ENCODE measurements at places on chromosomes 2 and 18.

- DNase-seq = no peak
These were observed 56.8 kb downstream of the DPP4 start for GRCh38 chr2:162017233-162017632.

GRCh38 chr2:113234721-113235346, 43.9 kb downstream of the PAX8 start:
- DNase-seq = no peak

GRCh38 chr2:239594019-239594771, 193.4 kb upstream of the HDAC4 start:
- no peak for DNase-seq

DNA sequence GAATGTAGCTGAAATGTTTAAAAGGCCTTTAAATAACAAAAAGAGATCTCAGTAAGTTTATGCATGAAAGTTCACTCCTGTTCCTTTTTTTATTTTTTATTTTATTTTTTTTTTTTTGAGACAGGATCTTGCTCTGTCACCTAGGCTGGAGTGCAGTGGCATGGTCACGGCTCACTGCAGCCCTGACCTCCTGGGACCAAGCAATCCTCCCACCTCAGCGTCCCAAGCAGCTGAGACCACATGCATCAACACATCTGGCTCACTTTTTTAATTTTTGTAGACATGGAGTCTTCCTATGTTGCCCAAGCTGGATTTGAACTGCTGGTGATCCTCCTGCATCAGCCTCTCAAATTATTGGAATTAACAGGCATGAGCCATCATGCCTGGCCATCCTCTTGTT, 84.3 kb downstream of the KANSL1L start:
- no peak for DNase-seq

DNA sequence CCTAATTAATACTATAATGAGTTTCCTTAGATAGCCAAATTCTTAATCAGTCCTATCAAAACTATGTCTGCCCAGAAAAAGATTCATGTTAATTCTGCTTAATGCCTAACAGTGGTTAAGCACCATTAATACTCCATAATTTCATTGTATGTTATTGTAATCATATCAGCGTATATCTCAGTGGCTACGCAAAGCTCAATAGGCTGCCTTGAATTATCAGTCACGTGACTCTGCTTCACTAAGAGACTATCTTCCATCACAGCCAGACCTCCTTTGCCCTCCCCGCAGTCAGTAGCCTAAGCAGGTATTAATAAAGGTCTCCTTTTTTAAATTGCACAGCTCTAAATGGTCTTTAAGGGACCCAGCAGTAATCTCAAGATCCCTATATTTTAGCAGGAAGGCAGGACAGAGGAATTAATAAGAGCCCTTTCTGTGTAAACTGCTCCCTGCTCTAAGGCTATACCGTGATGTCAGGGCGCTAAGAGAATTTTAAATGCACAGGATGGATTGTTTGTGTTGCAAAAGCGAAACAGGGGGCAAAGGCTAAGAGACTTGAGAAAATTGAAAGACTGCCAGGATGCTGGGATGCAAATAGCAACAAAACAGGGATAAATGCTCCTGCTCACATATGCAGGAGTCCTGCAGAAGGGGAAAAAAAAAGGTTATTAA, 215.6 kb upstream of the POU3F3 start:
- no peak for DNase-seq

GRCh38 chr2:190976521-190976920, 37.5 kb downstream of the STAT1 start:
- DNase-seq = no peak

DNA sequence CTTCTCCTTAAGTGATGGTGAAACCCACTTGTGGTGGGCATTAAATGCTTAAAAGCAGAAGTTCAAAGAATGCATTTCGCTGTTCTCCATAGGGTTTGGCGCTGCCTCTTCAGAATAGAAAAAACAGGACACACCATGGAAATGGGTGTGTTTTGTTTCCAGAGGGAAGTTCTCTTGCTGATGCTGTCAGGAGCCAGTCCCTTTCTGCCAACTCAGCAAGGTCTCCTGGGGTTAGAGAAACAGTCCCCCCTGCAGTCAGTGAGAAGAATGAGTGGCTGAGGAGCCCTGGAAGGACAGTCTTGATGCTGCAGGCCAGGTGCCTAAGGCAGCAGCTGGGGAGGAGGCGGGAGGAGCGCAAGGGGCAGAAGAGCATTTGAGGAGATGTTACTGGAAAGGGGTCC, 37.8 kb upstream of the ASAP2 start:
- no peak for DNase-seq

DNA sequence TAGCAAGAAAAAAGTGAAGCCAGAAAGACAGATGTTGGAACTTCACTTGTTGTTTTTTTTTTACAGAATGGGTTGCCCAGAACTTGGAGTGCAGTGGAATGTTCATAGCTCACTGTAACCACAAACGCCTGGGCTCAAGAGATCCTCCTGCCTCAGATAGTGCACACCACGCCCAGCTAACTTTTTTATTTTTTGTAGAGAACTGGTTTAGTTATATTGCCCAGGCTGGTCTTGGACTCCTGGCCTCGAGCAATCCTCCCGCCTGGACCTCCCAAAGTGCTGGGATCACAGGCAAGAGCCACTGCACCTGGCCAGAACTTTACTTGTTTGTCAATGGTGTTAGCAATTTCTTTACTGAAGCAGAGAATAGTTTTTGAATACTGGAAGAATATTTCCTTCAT, 11.9 kb upstream of the ASPRV1 start:
- no peak for DNase-seq

GRCh38 chr2:150276737-150277136, 210.7 kb downstream of the RND3 start:
- no peak for DNase-seq

DNA sequence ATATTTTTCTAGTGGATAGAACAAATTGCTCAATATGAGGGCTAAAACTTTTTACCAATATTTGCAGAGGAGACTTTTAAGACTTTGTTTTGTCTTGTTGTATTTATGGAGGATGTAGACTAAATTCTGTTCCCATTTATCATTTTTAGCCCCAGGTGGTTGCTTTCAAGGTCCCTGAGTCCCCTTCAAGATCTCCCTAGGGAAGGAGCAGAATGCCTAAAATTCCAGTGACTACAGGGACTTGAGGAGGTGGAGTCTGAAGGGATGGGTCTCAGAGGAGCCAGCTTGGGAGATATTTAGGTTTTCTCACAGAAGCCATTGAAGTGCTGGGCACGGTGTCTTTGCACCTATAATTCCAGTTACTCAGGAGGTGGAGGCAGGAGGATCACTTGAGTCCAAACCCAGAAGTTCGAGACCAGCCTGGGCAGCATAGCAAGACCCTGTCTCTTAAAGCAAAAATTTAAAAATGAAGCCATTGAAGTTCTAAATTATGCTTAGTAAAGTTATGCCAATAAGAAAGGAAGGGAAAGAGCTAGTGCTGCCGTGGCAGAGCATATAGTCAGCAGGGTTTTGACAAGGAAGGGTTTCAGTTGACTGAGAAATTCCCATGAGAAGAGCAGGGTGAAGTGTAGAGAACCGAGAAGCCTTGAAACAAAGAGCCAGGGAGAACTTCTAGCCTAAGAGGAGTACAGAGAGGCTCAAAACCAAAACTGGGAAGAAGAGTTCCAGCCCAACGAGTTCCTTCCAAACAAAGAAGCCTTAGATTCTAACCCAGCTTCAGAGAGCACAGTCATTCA, 43.4 kb downstream of the COMMD1 start:
- DNase-seq = no peak

DNA sequence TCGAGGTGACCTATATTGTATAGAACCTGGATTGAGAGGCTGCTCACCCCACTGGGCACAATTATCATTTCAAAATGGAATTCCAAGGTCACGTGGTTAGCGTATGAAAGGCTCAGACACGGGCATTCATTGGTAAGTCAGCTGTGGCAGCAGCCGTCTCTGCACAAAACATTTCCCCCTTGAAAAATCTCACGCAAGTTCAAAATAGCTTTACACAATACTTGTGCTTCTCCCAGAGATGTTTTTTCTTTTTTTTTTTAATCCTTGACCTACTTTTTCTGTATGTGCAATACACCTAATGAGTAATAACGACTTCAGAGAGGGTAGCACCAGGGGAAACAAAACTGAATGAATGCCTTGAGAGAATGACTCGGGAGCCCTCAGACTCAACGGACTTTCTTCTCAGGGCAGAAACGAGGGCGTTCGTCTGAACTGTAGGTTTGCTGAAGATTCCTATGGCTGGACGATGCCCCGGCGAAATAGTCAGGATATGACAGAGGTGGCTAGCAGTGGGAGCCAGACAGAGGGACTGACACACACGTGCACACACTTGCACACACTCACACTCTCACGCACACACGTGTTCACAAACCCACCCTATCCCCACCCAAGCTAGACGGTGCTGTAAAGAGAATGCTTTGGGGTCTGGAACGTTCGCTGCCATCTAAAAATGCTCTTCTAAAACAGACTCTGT, 77.8 kb downstream of the PDCL3 start:
- no peak for DNase-seq

DNA sequence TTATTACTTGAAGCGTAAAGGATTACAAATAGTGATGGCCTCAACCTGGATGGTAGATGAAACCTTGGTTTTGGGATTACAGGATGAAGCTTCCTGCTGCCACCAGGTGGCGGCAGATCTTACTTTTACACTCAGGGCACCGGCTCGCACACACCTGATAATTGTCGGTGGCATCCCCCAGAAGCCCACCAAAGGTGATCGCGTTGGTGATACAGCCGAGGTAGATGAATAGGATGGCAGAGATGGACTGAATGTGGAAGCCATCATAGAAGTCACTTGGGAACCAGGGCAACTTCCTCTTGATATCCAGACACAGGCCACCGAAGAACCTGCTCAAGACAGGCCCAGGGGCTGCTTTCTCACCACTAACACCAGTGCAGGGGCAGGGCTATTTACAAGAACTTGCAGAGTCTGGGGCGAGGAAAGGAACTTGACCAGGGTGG, 51.8 kb downstream of the MTHFD2 start:
- DNase-seq = no peak

DNA sequence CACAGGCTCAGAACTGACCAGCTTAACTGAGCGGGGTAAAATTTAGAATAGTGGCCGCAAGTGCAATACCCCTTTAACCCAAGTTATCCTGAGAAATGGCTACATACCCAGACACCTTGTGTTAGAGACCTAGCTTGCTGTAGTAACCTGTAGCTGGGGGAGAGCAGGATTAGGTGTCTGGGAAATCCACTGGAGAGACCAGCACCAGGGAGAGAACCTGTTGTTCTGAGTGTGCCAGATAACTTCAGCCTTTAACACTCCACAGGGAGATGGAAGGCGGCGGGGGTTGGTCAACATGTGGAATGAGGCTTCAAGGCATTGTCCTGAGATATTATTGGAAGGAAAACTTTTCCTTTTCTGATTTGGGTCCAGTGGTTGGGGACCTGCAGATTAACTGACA, 356.0 kb downstream of the PTPRM start:
- no peak for DNase-seq

- no peak for DNase-seq
These were observed 66.7 kb upstream of the DNAJC10 start for GRCh38 chr2:182649316-182649715.

DNA sequence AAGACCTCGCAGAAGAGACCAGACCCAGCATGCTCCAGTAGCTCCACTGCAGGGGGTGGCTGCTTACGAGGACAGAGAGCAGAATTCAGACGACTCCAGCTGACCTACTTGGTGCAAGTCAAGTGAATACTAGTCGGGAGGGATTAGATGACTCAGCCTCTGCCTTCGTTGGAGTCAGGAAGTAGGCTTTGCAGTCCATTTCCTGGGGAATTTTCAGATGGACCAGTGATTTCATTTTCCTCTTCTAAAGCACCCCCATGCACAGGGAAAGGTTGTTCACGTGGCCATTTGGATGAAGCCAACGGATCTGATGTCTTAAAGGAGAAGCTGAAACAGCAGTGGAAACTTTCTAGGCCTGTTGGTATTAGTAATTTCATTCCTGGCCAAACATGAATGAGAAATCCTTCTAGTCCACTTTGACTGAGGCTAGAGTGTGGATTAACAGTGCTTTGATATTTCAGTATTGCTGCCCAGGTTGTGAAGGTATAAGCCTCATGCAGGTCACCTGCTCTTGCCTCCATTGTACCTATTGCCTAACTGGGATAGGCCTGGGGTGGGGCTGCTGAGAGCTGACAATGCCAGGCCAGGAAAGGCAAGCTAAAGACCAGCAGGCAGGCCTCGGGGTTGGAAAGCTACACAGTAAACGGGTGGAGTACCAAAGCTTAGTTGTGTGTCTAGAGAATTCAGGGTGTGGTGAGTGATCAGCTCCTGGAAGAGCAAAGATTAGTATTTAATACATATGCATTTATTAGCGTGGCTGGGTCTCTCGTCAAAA, 117.6 kb upstream of the FOSL2 start:
- DNase-seq = no peak

- DNase-seq = no peak
These were observed 17.4 kb downstream of the NDC80 start for GRCh38 chr18:2588666-2589344.

GRCh38 chr18:57925706-57926105, 118.3 kb upstream of the NEDD4L start:
- no peak for DNase-seq

- no peak for DNase-seq
These were observed 121.3 kb downstream of the FOXI3 start for GRCh38 chr2:88331239-88331638.

DNA sequence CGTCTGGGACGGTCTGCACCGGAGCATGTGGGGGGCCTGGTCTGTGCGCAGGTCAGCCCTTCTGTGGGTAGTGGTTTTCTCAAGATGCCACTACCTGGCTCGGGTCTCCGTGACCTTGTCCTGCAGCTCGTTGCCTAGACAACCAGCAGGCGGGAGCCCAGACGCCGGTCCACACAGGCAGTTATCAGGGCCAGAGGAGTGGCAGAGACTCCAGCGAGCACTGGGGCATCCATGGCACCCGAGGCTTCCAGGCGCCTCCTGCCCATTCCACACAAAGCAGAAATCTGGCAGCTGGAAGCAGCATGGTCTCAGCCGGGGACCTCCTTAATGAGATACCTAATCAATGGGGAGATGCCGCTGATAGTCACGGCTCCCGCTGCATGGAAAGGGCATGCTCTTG, 156.1 kb downstream of the FAM210A start:
- no peak for DNase-seq

- DNase-seq = no peak
These were observed 136.4 kb upstream of the CELF4 start for GRCh38 chr18:37701967-37702366.

DNA sequence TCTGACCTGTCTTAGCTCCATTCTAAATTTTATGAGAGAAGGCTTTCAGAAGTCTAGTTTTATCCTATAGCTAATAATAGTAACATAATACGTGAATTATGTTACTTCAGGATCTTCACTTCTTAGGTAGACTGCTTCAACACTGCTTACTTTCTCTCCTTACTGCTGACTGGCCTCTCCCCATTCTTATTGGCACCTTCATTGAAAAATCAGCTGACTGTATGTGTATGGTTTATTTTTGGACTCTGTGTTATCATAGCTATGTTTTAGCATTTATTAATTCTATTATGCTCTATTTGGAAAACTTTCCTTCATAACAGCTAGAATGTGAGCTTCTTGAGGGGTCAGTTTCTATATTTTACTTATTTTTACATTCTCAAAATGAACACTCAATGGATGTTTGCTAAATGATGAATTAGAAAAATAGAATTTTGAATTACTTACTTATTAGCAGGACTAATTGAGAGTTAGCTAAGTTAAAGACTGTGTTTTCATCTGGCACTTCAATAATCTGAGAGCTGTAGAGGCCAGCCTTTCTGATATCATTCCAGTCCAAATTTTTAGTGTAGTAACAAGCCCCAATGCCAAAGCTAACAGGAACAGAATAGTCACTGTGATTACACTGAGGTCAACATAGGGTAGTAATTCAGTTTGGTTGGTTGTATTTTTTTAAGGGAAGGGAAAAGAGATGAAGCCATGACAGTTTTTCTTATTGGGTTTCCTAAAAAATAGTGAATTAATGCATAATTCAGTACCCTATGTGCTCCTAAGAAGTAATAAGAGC, 92.3 kb downstream of the TTC27 start:
- DNase-seq = no peak

Data from activated CD4-positive, alpha-beta T cell treated with anti-CD3 and anti-CD28 coated beads, Interleukin-2, amount 50 U/mL, for 24 hours (primary cell).